Occipital lobe (tissue), 3 donors: ENCODE measurements at places on chromosomes 4 and X. TPM values are rescaled to one million over a fixed set of nuclear protein-coding genes. Genes with fewer than 3 reads are reported as not detected.

DMD gene
- 78.5 TPM for total RNA-seq

MUC7 gene
- total RNA-seq, result not detected

PRDM5 gene
- 17.2 TPM for total RNA-seq

CSN1S1 gene
- not detected for total RNA-seq

TLR10 gene
- 2.5 TPM for total RNA-seq

ABCG2 gene
- total RNA-seq, result 25.1 TPM

ARMCX4 gene
- total RNA-seq, result 14.5 TPM

DRD5 gene
- total RNA-seq, result 0.94 TPM

SLC9A7 gene
- total RNA-seq, result 26.2 TPM

SPACA5 gene
- total RNA-seq, result not detected

CBR4 gene
- total RNA-seq, result 43.4 TPM

PNMA6A gene
- total RNA-seq, result 18.1 TPM

TCEAL3 gene
- 11.5 TPM for total RNA-seq

KDR gene
- 13.7 TPM for total RNA-seq

SEC31A gene
- 145 TPM for total RNA-seq

ZIC3 gene
- 1.4 TPM for total RNA-seq

ENPEP gene
- 0.78 TPM for total RNA-seq

LANCL3 gene
- 1.4 TPM for total RNA-seq

SPANXA1 gene
- total RNA-seq, result not detected

RTL9 gene
- 0.16 TPM for total RNA-seq

F8A3 gene
- total RNA-seq, result 1.6 TPM

RIBC1 gene
- 1.1 TPM for total RNA-seq
